ENCODE measurements at places on chromosomes 3 and 15.

DNA sequence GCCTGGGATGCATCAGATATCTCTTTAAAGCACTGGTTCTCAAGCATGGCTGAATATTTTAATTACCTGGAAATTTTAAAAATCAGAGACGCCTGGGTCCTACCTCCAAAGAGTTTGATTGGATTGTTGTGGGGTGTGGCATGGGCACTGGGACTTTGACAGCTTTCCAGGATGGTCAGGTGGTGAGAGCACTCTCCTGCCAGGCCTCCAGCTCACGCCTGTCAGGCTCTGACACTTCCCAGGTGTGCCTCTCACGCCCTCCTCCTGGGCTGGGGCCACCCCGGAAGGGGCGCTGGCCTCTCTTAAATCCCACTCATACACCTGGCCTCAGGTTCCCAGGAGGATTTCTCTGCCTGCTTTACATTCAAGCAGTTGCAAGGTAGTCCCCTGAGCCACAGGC, 48.5 kb downstream of the AMOTL2 start:
- no peak for DNase-seq

GRCh38 chr3:14823910-14824629, 5.3 kb downstream of the FGD5 start:
- DNase-seq: no peak

GRCh38 chr3:57805674-57806073, 49.6 kb downstream of the SLMAP start:
- DNase-seq: peak; percentile 83

- no peak for DNase-seq
Measured at GRCh38 chr3:41502481-41502880, 303.2 kb downstream of the CTNNB1 start.

- no peak for DNase-seq
Measured at GRCh38 chr3:13002398-13003124, 70.7 kb downstream of the IQSEC1 start.

DNA sequence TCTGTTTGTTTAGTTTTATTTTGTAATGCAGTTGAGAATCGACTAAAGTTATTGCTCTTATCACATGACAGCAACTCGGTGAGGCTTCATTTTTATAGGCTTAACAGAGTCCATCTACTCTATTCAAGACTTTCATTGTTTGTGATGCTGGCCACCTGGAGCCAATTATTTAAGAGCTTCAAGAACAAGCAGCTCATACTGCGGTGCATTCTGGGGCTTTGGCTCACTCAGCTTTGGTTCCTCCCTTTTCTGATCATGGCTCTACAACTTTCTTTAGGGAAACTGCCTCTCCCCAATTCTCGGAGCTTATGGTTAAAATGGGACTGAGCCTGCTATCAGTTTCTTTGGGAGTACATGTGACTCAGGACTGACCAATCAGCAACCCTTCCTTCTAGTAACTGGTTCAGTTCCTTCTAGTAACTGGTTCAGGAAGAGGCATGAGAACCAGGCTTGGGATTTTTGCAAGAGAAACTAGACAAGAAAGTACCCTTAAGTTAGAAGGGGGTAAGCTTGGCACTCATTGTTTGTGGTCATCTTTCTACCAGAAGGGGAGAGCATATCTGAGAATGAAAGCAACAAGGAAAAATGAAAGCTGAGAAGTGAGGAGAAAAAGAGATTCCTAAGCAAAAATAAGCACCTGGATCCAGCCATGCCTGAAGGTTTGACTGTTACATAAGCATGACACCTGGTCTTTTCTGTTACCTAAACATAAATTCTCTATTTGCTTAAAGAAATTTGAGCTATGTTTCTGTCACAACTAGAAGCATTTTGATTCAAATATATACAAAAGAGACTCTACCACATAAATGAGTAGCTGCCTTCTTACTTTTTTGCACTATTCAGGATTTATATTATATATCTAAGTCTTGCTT, 24.1 kb upstream of the ARHGEF3 start:
- DNase-seq: no peak
